ENCODE measurements at places on chromosomes 4 and X.

GRCh38 chr4:4364486-4365208 is 22.3 kb upstream of the NSG1 start:
- no peak for DNase-seq

DNA sequence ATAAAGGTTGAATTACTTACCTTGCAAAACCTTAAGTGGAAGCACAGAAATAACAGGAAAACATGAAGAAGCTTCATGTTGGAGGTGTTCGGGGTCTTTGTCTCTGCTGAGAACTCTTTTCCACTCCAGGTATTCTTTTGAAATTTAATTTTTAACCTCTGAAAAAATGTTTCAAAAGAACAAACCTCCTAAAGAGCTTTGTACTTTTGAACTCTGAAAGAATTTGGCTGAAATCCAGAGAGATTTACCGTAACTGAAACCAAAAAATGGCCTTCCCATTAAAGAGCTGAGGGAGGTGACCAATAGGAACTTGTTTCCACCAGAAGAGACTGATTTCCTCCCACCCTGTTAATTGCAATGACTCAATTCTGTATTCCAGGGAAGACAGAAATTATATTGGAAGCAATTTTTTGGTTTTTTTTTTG is at the start of gene CFI:
Gene CFI (minus strand): TSS at position 105 of the 425 bp plus-strand sequence. CDS start 28 bp downstream, at position 77.
- DNase-seq, result no peak

DNA sequence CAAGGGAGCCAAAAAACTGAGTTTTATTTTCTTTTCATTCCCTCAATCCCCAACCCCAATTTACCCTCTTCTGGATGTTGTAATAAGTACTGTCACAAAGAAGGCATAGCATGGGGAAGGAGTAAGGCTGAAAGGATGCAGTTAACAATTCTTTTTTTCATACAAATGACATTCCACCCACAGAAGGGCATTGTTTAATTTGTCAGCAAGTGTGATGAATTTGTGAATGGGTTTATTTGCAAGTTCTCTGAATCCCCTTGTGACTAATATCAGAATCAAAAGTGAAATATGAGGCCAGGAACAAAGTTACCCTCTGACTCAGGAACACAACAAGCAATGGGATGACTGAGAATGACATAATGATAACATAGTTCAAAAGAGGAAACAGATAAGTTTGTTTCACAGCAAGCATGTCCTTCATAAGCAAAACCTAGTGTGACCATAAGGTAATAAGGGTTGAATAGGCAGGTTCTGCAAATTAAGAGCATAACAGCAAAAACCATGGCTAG is 2.1 kb downstream of the GEMIN8 start:
- no peak for DNase-seq

DNA sequence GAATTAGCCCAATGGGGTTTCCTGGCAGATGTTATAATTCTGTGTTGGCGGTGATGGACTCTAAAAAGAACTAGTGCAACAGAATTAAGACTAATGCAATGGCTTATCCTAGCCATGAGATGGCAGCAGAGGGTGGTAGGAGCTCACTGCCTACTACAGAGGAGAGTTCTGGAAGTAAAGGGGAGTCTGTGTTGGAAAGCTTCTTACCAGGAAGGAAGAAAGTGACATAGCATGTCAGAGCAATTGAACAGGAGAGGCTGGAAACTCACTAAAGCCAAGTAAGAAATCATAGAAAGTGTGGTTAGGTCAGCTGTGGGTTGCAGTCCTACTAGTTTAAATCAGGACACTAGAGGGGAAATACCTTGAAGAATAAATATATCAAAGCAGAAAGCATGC is 6.3 kb upstream of the TRPC5OS start:
- no peak for DNase-seq

- DNase-seq, result no peak
These were observed 121.5 kb downstream of the PPEF1 start for GRCh38 chrX:18828832-18829404.
